ENCODE measurements at places on chromosomes 3 and 15.

DNA sequence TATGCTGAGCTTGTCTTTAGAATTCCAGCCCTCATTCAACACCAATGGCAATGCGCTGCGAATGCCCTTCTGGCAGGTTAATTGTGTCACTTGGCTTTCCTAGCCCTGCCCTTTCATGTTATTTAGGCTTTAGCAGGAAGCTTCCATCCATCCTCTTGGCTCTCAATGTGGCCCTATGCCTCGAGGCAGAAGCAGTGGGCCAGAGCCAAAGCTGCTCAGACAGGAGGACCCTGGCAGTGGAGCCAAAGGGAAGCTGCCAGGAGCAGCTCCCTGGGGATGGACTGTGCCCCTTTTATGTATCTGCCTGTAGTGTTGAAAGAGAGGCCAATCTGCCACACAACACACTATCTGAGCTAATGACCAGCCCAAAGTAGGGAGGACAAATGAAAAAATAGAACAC, 376.4 kb downstream of the CTNNB1 start:
- no peak for DNase-seq

- no peak for DNase-seq
Observed at GRCh38 chr15:26260517-26261133, 397.5 kb upstream of the ATP10A start.

GRCh38 chr3:53259427-53260259, 3.8 kb upstream of the TKT start:
- DNase-seq: no peak

DNA sequence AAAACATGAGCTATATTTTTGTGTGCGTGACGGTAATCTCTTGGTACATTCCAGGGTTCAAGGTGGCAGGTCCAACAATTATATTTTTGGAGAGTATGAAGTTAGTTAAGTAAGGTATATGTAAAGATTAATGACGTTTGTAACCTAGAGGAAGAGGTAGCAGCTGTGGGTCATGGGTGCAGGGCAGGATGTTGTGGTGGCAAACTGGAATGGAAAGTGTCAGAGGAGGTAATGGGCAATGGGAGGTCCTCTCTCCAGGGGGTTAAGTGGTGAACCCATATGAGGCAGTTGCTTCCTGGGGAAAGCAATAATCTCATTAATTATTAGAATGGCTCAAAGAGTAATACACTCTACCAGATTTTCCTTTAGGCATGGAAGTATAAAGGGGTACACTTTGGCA, 1.0 kb upstream of the CD200R1L start:
- DNase-seq: no peak

DNA sequence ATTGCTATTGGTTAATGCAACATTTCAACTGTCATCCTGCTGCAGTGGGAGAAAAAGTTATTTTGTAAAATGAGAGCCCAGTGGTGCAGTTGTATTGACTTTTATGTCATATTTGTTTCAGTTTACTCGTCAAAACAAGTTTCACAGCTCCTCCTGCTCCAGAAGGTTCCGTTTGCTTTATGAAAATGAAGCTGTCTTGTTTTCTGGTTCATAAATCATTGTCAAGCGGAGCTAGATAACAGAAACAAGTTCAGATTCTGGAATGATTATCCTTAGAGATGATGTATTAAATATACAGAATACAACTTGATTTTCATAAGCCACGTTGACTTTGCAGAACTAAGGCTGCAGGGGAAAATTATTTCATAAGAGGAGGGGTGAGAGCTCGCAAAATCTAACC, 970.5 kb upstream of the NR2F2 start:
- no peak for DNase-seq

- no peak for DNase-seq
Observed at GRCh38 chr15:28942046-28942445, 56.3 kb downstream of the APBA2 start.

GRCh38 chr3:123785602-123786001, 98.5 kb downstream of the MYLK start:
- DNase-seq: no peak

DNA sequence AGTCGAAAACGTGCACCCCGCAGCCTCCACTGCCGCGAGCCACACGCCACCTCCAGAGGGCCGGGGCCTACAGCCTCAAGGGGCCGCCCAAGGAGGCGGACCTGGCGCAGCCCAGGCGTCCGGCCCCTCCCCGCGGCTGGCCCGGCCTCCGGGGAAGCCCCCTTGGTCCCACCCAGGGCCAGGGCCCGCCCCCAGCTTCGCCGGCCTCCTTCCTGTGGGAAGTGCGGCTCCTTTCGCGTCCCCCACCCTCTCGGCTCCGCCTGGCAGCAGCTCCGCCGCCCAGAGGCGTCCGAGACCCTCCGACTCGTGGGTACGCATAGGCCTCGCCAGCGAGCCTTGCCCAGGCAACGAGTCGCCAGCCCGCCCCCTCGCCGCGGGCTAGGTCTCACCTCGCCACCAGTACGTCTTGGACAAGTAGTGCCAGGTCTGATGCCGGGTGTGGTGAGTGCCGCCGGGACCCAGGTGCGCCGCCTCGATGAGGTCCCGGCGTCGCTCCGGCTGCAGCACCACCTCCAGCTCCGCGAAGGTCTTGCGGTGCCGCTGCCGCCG, 642 bp downstream of the ZBTB11 start:
- no peak for DNase-seq

Measured in activated naive CD4-positive, alpha-beta T cell (primary cell).